ENCODE measurements at places on chromosomes 3 and 15.

- DNase-seq, result no peak
Measured at GRCh38 chr3:19030522-19030839, 117.8 kb upstream of the KCNH8 start.

DNA sequence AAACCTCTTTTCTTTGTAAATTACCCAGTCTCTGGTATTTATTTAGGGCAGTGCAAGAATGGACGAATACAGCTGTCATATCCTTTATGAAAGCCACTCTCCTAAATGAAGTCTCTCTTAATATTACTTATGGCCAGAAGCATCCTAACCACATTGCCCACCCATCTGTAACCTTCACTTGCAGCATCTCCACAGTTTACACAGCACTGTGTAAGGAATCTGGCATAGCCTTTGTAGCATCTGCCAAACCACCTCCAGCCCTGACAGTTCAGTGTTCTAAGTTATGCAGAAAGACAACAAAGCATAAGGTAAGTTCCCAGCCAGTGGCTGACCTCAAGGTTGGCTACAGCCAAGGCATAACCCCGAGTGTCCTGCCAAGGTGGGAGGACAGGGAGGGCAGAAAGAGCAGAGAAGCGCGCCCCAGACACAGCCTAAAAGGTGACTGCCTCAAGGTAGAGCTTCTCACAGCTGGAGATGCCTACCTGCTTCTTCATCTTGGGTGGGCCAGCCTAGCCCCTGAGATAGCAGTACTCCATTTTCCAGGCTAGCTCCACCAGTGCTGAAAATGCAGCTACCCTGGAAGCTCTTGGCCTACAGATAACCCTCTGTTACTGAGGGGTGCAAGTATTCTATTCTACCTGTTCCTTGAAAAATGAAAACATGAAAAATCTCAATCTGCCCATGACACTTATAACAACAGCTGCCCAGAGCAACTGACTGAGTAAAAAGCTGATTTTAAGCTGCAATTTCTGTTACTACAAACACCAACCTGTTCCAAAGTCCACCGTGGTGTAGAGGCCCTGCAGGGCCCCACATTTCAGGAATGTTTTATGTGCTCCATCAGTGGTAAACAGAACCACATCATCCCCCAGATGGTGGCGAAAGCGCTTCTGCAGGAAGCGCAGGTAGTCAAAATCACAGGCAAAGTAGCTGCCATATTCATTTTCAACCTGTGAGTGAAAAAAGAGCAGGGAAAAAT is 39.3 kb downstream of the GLB1 start:
- no peak for DNase-seq

- DNase-seq, result no peak
Measured at GRCh38 chr3:46524008-46524407, 26.2 kb downstream of the RTP3 start.

- DNase-seq, result no peak
Measured at GRCh38 chr3:63960048-63960711, 48.0 kb upstream of the SCAANT1 start.

DNA sequence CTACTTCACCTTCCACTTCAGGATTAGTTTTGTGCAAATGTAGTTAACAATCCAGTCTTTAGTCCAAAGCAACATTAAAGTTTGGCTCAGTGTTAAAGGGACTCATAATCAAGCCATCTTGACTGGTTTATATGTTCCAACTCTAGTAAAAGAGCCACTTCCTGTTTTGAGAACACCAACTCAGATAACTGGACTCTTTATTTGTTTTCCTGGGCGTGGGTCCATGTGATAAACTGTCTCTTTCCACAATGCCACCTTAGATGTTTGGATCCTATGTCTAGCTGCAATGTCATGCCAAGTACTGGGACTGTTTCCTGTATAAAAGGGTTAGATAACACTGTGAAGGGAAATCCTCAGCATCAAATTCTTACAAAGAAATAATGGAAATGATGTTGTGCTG is 545.0 kb downstream of the PYDC2 start:
- no peak for DNase-seq

DNA sequence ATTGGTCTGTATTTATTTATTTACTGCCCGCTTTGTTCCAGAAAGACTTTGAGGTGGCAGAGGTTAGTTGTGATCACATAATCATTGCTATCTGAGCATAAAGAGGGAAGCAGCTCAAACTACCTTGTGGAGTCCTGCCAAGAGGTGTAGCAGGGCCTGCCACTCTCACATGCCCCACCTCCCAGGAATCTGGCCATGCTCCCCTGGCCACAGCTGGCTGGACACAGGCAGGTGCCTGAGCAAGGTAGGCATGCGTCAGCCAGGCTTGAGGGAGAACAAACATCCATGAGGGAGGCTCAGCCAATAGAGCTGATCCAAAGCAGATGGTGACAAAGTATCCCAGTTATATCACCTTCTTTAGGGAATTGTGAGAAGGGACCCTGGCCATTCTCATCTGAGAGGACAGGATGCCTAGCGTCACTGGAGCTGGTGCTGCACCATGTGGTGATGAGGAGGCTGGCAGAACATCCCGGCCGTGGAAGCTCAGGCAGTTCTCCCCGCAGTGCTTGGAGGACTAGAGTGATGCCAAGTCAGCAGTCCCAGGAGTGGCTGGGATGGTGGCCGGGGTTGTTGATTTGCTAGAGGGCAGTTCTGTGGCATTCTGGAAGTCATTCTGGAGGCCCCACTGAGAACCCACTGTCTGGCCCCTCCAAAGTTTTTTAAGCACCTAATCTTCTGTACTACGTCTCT is 6.8 kb upstream of the POLG start:
- DNase-seq, result no peak

- DNase-seq, result no peak
Measured at GRCh38 chr3:129448186-129448895, 8.3 kb downstream of the IFT122 start.

Data from stimulated activated naive CD4-positive, alpha-beta T cell treated with Interleukin-2 at 50 U/mL for 16 hours (primary cell).